ENCODE measurements at places on chromosomes 4 and X.

GRCh38 chrX:14865201-14865600 lies 7.7 kb downstream of the FANCB start:
- DNase-seq: no peak

DNA sequence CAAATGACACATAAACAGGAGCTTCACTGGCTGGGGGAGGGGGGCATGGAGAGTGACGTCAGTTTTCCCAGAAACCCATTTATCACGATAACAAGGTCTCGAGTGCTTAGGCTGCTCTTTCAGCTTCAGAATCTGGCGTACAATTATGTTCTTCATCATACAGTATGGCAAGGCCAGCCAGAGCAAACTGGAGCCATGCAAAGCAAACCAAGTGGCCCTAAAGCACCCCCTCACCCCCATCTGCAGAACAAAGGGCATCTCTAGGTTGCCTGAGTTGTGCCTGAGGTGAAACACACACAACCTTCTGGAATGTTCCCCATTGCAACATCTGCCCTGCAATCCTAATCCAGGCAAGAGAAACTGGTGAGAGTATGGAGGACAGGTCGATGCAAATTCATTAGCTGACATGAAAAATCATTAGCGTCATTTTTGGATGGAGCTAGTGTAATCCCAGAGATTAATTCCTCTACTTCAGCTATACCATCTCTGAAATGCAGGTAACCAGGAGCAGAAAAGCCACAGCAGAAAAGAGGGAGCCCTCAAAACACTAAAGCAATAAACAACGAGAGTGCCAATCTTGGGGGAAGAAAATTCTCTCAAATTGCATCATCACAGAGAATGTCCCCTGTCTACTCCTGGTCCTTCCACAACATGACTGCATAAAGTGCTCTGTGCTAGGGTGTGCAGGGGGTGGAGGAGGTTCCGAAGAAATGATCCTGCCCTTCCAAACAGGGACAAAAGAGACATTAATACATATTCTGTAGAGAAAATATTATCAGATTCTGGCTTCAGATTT lies 1.8 kb downstream of the SEPTIN6 start:
- DNase-seq: peak; percentile 20

DNA sequence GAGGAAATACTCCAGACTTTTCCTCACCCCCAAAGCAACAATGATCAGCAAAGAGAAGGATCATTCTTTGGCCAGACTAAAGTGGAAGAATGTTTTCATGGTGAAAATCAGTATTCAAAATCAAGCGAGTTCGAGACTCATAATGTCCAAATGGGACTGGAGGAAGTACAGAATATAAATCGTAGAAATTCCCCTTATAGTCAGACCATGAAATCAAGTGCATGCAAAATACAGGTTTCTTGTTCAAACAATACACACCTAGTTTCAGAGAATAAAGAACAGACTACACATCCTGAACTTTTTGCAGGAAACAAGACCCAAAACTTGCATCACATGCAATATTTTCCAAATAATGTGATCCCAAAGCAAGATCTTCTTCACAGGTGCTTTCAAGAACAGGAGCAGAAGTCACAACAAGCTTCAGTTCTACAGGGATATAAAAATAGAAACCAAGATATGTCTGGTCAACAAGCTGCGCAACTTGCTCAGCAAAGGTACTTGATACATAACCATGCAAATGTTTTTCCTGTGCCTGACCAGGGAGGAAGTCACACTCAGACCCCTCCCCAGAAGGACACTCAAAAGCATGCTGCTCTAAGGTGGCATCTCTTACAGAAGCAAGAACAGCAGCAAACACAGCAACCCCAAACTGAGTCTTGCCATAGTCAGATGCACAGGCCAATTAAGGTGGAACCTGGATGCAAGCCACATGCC lies 89.7 kb downstream of the TET2 start:
- DNase-seq: no peak

GRCh38 chrX:135977611-135978010 lies 3.8 kb upstream of the MMGT1 start:
- DNase-seq: no peak

GRCh38 chrX:2416851-2417604 lies 83.7 kb downstream of the DHRSX start:
- DNase-seq: no peak

DNA sequence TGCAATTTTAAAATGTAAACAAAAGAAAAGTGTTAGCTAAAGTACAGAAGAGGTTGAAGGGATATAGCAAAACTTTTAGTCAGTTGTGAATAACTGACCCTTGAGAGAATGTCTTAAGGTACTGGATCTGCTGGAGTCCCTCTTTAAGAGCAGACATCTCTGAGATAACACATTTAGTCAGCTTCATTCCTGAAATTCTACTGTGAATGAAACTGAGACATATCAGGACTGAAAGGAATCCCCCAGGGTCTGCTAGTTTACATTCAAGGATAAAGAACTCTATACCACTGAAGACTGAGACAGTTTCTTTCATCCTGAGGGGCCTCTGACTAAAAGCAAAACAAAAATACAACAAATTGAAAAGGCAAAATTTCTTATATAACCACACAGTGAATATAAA lies 54.4 kb downstream of the PGRMC1 start:
- no peak for DNase-seq

DNA sequence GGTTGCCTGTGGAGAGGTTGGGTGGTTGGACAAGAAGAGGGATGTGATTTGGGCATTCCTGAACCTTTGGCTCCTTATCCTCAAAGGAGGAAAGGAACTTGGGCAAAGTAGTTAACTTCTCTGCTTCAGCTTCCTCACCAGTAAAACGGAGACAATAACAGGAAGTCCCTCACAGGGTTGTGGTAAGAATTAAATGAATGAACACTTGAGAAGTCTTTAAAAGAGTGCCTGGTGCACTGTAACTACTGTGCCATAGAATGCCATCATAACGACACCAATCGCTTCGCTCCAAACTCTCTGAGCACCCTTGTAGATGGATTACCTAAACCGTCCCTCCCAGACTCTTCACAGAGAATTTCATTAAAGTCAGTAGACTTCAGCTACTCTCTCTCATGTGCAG lies 10.5 kb downstream of the ZCCHC18 start:
- no peak for DNase-seq

- DNase-seq: no peak
Observed at GRCh38 chr4:164613792-164614191, 140.1 kb upstream of the SMIM31 start.

GRCh38 chr4:113327494-113327893 lies 278.0 kb downstream of the ANK2 start:
- peak; percentile 14 for DNase-seq

- DNase-seq: no peak
Observed at GRCh38 chr4:8862334-8862733, 9.3 kb downstream of the HMX1 start.

GRCh38 chr4:158710814-158711213 lies 12.4 kb downstream of the PPID start:
- DNase-seq: no peak

DNA sequence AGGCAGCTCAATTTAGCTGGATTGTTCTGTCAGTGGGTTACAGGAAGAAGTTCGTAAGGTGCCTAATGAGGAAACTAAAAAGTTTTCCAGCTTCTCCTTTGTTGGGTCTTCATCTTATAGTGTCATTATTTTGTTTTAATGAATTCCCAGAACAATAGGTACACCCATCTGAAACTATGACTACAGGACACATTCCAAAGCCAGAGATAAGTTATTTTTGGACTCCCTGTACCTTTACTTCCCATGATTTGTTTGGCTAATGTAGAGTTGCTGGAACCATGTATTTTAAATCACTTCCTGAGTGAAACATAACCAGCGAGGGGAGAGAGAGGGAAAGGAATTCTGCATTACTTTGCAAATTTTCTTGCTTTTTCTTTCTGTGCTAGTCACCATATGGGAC lies 114.0 kb downstream of the CLCN5 start:
- DNase-seq: no peak

DNA sequence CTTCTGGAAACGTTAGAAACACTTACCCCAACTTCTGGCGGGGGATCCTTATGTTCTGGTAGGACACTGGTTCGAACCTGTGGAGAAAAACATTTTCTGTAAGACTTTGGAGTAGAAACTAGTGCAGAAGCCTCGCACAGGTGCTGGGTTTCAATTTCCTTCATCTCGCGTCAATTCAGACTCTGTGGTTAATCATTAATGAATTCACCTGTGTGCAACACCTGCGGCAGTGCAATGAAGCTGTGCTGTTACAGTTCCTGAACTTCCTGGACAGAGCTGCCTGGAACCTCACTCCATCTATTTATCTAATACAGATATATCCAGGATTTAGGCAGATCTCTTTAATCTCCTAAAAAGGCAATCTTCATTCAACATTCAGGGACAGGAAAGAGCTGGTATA lies 531.4 kb downstream of the INPP4B start:
- no peak for DNase-seq

- DNase-seq: no peak
Observed at GRCh38 chr4:80286451-80286850, 20.0 kb downstream of the FGF5 start.

GRCh38 chrX:39497702-39498265 lies 600.0 kb downstream of the BCOR start:
- no peak for DNase-seq

GRCh38 chrX:71510161-71510560 lies 22.7 kb upstream of the OGT start:
- no peak for DNase-seq

GRCh38 chr4:151259752-151260151 lies 17.2 kb upstream of the PRSS48 start:
- no peak for DNase-seq

GRCh38 chr4:8117278-8117682 lies 41.3 kb downstream of the ABLIM2 start:
- DNase-seq: no peak

- peak; percentile 79 for DNase-seq
Observed at GRCh38 chr4:38621028-38621684, 42.8 kb upstream of the KLF3 start.

- no peak for DNase-seq
Observed at GRCh38 chr4:120611092-120611491, 311.4 kb downstream of the PRDM5 start.

DNA sequence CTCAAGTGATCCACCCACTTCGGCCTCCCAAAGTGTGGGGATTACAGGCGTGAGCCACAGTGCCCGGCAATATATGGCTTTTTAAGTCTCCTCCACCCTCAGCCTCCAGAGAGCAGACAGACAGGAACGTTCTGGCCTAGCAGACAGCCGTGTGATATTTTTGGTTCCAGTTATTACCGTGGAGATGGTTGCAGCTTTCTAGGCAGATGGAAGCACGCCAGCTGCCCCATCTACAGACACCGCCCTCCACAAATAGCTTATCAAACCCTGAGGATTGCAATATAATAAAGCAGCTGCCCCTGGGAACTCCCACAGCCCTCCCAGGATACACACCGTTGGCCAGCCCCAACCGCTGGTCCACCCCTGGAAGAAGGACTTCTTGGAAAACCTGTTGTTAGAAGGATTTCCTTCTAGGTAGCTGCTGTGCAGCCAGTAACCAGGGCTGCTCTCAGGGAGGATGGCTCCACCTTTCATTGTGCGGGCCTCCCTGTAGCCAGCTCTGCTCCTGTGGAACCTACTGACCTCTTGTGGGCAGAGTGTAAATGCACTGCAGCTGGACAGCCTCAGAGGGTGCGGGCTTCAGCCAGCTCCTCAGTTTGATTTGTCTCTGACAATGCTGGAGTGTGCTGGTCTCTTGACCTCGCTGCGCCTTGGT lies 44.0 kb downstream of the SLC25A5 start:
- DNase-seq: peak; percentile 38

DNA sequence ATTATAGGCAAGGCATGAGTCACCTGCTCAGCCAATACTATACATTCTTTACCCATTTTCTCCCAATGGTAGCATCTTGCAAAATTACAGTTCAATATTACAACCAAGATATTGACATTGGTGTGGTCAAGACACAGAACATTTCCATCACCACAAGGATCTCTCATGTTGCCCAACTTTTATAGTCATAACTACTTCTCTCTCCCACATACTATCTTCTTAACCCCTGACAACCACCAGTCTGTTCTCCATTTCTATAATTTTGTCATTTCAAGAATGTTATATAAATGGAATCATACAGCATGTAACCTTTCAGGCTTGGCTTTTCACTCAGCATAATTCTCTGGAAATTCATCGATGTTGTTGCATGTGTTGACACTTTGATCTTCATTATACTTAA lies 144.9 kb downstream of the ENOX2 start:
- DNase-seq: no peak

GRCh38 chr4:72858328-72858727 lies 211.2 kb downstream of the COX18 start:
- no peak for DNase-seq

GRCh38 chrX:150567645-150568319 lies 639 bp upstream of the MTM1 start:
- DNase-seq: no peak

- no peak for DNase-seq
Observed at GRCh38 chr4:154364066-154364845, 127.3 kb downstream of the DCHS2 start.

DNA sequence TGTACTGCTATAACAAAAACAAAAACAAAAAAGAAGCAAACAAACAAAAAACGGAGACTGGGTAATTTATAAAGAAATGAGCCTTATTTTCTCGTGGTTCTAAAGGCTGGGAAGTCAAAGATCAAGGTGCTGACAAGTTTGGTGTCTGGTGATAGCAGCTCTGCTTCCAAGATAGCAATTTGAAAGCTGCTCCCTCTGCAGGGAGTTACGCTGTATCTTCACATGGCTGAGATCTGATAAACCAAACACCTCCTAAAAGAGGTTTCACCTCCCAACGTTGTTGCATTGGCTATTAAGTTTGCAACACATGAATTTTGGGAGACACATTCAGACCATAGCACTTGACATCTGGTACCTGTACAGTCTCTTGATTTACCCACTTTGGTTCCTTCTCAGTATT lies 854.2 kb downstream of the CENPC start:
- DNase-seq: no peak

- DNase-seq: no peak
Observed at GRCh38 chr4:8600686-8601085, 8.1 kb downstream of the CPZ start.

DNA sequence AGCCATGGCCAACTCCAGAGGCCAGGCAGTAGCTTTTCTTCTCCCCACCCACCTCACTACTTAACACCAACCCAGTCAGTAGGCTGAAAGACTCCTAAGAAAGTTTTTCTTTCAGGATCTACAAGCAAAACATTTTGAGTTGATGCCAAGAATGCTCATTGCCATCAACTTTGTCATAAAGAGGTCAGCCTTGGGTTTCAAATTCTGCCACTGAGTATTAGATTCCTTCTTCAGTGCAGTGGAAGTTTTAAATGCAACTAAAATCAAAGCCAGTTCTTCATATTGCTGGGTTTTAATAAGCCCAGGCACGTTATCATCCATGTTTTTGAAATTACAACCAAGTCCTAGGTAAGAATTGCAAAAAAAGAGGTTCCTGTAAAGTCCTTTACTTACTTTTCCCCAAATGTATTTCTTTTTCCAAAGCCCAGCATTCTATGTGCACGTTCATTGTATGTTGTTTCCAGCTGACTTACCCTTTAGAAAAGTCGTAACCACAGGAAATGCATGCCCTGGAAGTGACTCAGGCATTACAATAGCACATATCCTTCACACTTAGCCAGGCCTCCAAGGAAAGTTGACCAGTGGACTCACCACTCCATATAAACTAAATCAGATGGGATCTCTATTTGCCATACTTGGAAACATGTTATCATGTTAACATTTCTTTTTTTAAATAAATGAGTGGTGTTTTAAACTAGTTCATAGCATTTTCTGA lies 229.9 kb downstream of the SOX3 start:
- DNase-seq: no peak

GRCh38 chr4:128333309-128334018 lies 45.9 kb upstream of the PGRMC2 start:
- no peak for DNase-seq

GRCh38 chr4:102524691-102525090 lies 23.5 kb downstream of the NFKB1 start:
- no peak for DNase-seq

- no peak for DNase-seq
Observed at GRCh38 chr4:47612116-47613023, 127.3 kb downstream of the ATP10D start.
